Jurkat, Clone E6-1 (cell line): ENCODE measurements at places on chromosomes 4 and X.

- no peak for DNase-seq
These were observed 35.9 kb downstream of the GRID2 start for GRCh38 chr4:92339676-92340075.

DNA sequence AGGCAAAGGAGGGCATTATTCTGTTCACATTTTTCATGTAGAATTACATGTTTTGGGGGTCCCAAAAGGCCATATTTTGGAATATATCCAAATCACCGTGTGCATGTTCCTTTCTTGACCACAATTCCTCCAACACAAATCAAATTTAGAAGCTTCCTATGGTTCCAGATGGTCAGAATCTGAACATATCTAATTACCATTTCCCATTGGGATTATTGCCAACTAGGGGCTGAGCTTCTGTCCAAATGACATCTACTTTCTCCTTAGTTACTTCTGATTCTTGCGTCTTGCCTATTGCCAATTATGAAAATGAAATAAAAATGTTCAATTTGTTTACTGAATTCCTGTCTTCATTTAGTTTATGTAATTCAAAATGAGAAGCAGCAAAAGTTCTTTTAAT, 163.7 kb downstream of the CPE start:
- DNase-seq = no peak

GRCh38 chr4:43325220-43325967, 432.9 kb downstream of the GRXCR1 start:
- DNase-seq = no peak

DNA sequence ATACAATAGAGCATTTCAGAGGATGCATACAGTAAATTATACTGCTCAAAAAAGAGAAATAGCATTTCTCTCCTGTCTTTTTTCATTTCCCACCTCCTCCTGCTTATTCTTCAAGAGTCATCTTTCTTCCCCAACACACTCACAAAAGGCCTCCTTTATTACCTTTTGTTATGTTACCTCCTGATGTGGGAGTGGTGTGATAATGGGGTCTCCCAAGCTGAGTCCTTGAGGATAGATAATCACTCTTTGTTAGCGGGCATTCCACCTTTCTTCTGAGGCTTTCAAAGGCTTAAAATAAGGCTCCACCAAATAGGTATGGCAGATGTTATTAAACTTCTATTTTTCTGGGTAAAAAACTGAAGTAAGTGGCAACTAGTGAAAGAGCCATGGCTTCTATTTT, 159.8 kb downstream of the CPEB2 start:
- DNase-seq = no peak

GRCh38 chr4:127479031-127479622, 153.6 kb upstream of the INTU start:
- DNase-seq = peak; percentile 26

- peak; percentile 15 for DNase-seq
These were observed 487 bp downstream of the TBCK start for GRCh38 chr4:106315476-106315967.

- no peak for DNase-seq
These were observed 657.2 kb downstream of the ANKRD50 start for GRCh38 chr4:124055336-124055735.

GRCh38 chrX:23372220-23372902, 37.7 kb downstream of the PTCHD1 start:
- DNase-seq = no peak

GRCh38 chrX:66919280-66919832, 280.5 kb upstream of the EDA2R start:
- DNase-seq = no peak

GRCh38 chr4:127080141-127080540, 552.6 kb upstream of the INTU start:
- no peak for DNase-seq

GRCh38 chr4:168674077-168674747, 177.4 kb downstream of the PALLD start:
- no peak for DNase-seq

- DNase-seq = no peak
These were observed 27.0 kb downstream of the GPM6A start for GRCh38 chr4:175784986-175785525.

DNA sequence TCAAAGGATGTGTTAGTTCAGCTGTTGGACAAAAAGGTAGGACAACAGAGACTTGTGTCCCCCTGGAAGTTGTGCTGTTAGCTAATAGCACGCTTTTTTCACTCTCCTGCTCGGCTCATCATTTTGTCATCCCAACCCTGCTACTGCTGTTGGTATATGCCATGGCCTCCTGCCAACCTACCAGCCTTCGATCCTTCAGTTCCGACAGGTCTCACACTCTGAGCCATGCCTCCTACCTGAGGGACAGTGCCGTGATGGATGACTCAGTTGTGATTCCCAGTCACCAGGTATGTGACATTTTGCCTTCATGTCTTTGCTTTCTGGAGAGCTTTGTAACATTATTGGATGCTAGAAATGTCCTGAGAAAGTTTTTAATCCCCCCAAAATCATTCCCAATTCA, 268.1 kb downstream of the ANK2 start:
- no peak for DNase-seq

DNA sequence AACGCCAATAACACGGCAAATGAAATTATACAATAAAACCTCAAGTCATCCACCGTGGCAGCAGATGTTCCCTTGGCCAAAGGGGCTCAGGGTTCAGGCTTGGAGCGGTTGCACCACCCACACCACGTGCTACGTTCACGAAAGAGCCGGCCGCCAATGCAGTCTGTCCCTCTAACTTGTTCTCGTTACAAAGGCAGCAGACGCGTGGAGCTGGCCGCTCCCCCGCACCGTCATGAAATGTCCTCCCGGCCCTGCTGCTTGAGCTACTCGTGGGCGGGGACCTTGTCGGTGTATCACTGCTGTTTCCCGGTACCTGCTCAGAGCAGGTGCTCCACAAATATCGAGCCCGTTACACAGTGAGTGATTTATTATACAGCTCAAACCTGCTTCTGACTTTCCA, 36.4 kb upstream of the MAN2B2 start:
- no peak for DNase-seq

- no peak for DNase-seq
These were observed 578.2 kb downstream of the KLHL13 start for GRCh38 chrX:117538178-117539089.

- DNase-seq = no peak
These were observed 5.0 kb downstream of the PITX2 start for GRCh38 chr4:110617646-110618580.

- DNase-seq = no peak
These were observed 234.3 kb upstream of the HHIP start for GRCh38 chr4:144411700-144412099.

DNA sequence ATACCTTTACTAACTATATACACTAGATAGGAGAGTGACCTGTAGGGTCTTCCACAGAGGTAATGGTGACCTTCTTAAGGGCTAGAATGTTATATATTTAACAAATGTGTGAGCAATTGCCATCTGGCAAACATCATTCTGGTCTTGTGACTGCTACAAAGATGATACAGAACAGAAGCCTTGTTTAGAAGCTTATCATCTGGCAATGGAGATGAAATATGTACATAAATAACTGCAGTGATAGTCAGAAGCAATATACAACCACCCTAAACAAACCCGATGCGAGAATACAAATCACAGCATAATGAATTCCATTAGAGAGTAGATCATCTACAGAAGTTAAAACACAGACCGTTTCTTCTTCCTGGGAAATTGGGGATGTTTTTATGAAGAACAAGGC, 952.7 kb upstream of the SLIT2 start:
- no peak for DNase-seq

DNA sequence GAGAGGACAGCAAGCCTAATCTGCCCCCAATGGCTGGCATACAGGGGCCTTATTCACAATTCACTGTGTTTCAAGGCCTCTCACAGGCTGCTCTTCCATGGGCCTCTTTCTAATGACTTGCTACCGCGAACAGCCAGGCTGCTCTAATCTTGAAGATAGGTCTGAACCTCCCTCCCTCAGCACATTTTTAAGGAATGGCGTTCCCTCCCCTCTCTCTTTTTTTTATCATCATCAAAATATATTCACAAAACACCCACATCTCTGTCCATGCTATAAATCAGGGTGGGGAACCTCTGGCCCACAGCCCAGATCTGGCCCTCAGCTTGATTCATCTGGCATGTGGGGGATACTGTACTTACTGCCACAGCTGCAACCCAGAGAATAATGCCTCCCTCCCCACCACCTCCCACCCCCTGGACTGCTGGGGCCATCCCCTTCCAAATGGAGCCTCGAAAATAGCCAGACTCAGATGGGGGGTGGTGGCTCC, 76.2 kb upstream of the PLAC1 start:
- no peak for DNase-seq

DNA sequence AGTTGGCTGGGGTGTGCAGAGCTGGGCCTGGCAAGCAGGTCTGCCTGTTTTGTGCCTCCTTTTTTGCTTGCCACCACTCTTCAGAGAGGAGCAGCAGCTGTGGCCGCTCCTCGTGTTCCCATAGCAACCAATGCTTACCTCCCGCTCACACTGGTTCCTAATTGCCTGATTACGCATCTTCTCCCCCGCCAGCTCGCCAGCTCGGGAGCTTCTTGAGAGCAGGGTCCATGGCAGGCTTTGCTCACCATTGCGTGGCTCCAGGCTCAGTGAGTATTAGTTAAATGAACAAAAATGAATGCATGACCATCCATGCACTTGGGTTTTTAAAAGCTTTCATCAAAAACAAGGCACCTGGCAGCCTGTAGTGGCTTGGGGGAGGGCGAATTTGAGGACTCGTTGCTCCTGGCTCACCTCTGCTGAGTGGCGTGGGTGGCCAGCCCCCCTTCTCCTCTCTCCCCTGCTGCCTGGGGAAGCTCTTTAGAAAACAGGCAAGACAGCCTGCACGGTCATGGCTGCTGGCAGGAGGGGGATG, 14.2 kb upstream of the PJA1 start:
- DNase-seq = no peak

DNA sequence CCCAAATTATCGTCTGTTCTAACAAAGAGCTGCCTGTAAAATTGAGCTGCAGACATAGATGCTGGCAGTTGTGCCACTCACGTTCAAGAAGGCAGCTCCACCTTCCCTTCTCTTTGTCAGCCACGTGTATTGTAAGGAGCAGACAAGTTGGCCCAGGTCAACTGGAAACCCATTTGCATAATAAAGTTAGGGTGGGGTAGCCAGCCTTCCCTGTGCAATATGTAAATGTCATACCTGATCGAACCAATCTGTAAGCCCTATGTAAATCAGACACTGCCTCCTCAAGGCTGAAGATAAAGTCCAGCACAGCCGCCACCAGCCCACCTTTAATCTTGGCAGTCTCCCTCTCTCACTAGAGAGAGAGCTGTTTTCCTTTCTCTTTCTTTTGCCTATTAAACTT, 117.2 kb downstream of the TMEM144 start:
- no peak for DNase-seq

GRCh38 chr4:32032136-32032672, 1312.0 kb downstream of the PCDH7 start:
- no peak for DNase-seq

- DNase-seq = no peak
These were observed 2.7 kb upstream of the TMPRSS11F start for GRCh38 chr4:68132342-68132741.

- peak; percentile 45 for DNase-seq
These were observed 30.4 kb downstream of the CFAP299 start for GRCh38 chr4:80365928-80366327.

- no peak for DNase-seq
These were observed 24.5 kb upstream of the TAPT1 start for GRCh38 chr4:16250661-16251365.

- DNase-seq = no peak
These were observed 1730.3 kb upstream of the TENM3 start for GRCh38 chr4:180512801-180513475.

DNA sequence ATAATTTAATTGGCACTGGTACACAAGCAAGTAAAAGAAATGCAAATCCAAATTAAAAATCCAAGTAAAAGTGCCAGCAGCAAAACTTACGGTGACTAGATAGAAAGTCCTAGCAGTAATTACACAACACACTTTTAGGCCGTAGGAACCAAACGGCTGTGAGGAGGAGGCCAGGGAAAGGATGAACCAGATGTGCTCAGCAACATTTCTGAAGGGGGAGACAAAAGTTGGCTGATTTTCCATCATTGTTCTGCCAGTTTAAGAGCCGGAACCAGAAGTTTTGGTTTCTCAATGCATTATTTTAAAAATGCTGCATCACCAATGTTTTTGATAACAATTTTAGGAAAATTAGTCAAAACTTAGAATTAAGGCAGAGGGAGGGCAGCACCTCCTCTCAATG, 68.7 kb upstream of the ENPP6 start:
- DNase-seq = no peak

DNA sequence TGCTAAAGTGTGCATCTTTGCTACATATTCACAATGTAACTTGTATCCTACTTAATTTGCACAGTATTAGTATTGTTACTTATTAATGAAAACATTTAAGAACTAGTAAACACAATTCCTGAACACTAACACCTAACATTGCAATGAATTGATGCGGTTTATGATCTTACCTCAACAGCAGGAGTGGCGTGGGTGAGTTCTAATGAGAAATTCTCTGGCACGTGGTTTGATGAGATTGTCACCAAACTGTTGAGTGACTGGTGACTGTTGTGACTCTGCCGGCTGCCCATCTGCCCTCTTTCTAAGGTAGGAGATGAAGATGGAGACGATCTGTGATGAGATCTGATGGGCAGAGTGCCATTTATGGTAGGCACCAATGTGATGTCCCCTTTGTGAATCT, 2.9 kb downstream of the PCDH18 start:
- no peak for DNase-seq

GRCh38 chrX:43735957-43736356, 79.9 kb downstream of the MAOA start:
- DNase-seq = no peak

DNA sequence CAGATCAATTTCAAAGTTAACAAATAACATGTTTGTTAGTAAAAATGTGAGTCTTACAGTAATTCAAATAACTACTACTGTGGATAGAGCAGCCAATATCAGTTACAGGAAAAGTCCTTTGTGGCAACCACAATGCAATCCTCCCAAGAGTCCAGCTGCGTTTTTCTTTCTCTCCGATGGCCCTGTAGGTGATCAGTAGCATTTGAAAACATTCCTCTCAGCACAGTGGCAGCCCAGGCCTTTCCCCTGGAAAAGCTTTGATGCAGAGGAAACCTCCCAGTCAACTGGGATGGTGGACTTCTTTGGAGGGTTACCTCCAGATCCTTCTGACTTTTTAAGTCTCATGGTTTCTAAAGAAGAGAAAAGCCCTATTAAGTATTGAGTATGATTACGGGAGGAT, 18.0 kb upstream of the PDZD4 start:
- DNase-seq = no peak

DNA sequence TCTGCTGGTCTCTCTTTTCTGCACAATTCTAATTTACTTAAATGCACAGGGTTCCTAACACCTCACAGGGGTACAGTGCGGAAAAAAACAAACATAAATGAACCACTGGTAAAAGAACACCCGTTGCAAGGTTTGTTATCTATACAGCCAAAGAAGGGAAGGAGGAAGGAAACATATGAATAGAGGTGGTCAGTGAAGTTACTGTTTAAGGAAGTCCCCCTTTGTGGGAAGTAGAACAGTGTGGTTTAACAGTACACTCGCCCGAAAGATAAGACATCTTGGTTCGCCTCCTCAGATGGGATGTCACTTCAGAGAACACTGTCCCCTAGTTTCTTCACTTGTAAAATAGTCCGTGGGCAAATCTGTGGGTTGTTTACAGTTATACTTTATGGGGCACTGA, 57.5 kb downstream of the TEC start:
- peak; percentile 15 for DNase-seq
